ENCODE measurements at places on chromosomes 1 and 21.
A peak's percentile ranks its signal among the peaks of the same experiment; 100 is the strongest.

DNA sequence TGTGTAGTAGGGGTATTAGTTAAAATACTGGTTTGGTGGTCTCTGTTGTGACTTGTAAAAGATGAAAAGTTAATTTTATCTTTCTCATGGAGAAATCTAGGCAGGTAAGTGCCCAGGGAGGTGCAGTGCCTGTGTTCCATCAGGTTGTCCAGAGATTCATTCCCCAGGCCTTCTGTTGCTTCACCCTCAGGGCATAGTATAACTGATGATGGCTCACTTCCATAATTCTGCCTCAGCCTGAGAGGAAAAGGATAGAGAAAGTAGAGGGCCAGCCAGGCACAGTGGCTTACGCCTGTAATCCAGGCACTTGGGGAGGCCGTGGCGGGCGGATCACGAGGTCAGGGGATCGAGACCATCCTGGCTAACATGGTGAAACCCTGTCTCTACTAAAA, 153.9 kb downstream of the FMN2 start:
- DNase-seq: no peak

GRCh38 chr1:116567790-116568661, 2.8 kb downstream of the CD58 start:
- DNase-seq: no peak

GRCh38 chr1:245972476-245972875, 534.6 kb downstream of the SMYD3 start:
- no peak for DNase-seq

- DNase-seq: no peak
Observed at GRCh38 chr21:31974454-31974985, 101.7 kb downstream of the HUNK start.

DNA sequence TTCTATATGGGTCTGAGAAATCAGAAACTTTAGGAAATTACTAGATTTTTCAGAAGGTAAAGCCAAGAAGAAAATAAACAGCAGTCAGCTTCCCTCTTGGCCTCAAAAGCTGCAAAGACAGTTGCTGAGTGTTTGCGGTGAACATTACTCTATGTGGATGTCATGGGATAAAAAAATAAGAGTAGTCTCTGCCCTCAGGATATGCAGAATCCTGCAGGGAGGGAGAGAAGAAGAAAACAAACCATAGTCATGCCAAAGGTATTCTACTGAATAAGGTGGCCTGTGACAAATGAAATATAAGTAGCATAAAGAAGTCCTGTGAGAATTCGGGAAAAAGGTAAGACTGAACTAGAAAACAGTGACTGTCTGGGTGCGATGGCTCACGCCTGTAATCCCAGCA, 19.0 kb downstream of the YARS1 start:
- no peak for DNase-seq

DNA sequence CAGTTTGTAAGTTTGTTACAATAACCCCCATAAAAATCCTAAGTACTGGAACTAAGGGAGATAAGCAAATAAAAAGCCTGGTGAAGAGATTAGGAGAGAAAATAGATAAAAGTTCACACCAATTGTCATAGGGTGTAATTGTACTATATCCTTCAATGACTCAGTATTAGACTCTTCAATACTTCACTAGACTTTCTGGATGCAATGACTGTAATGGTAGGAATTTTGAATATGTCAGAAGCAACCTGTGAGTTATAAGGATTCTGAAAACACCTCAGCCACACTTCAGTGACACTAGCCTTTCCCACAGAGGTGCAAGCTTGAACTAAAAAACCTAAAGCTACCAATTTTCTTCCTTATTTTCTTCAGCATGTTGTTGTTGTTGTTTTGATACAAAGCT, 147.9 kb downstream of the PTGER3 start:
- no peak for DNase-seq

DNA sequence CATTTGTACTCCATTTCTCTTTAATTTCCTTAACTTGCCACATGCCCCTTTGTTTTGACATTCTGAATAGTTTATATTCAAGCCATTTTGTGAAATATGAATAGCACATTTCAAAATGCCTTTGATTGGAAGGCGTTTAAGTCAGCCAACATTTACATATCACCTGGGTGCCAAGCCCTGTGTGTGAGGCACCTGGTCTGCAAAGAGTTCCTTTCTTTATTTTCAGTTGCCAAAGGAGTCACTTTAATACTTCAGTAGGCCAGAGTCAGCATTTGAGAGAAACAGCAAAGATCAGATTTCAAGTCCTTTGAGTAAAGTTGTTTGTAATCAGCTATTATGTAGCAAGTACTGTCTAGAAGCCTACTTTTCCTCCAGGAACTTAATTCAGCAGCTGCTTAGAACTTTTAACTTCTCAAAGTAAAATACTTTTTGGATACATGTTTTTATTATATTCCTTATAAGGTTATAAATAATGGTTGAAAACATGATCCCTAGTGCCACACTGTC, 70.8 kb downstream of the DTL start:
- DNase-seq: no peak

DNA sequence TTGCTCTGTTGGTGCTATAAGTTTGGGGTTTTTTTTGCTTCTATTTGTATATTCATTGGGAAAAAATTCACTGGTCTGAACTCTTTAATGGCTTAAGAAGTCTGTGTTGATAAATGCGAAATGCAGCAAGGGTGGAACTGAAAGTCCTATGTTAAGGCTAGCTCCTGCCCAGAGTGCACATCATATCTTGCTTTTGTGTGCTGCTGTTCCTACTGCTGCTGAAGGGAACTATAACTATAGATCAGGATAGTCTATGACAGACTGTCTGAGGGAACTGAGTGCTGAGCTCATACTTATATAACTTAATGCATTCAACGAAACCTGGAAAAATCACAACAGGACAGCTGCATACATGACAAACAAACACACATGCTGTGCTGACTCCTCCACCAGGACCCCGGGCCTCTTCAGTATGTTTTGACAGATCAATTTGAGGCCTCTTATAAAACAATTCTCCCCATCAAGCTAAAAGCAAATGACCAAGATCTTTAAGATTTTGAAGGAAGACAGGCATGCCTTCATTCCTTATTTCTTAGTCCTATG, 1031.5 kb upstream of the ADGRL2 start:
- DNase-seq: no peak

DNA sequence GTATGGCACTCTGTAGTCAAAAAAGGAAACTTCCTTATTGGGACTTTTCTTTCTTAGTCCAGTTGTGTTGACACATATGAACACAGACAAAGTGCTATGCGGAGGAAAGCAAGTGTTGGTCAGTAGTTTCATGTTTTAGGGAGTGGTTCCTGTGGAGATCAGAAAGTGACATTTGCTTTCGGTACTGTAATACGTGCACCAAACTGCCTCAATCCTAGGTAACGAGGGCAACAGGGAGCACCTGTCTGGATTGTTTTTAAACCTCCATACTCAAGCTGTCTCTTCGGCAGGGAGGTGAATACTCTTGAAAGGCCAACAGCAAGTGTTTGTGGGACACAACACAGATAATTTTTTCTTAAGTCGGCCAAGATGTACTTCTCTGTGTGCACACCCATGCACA, 9.1 kb downstream of the RHOU start:
- DNase-seq: no peak

GRCh38 chr1:227152525-227152924, 165.8 kb downstream of the CDC42BPA start:
- DNase-seq: no peak

GRCh38 chr1:33335020-33335419, 14.1 kb upstream of the A3GALT2 start:
- DNase-seq: peak; percentile 32

DNA sequence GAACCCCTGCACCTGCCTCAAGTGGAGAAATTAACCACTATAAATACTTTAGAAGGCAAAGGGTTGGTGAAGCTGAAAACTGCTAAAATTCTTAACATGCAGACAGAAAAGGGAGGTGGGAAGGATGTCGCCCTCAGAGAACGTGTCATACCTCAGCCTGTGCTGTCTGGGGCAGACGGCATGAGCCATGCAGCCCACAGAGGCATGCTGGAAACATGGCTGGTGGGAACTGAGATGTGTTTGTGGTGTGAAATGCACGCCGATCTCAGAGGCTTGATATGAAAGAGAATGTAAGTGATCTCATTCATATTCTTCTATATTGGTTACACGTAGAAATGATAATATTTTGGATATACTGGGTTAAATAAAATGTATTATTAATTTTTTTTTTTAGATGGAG, 16.3 kb downstream of the AGPAT3 start:
- DNase-seq: no peak

DNA sequence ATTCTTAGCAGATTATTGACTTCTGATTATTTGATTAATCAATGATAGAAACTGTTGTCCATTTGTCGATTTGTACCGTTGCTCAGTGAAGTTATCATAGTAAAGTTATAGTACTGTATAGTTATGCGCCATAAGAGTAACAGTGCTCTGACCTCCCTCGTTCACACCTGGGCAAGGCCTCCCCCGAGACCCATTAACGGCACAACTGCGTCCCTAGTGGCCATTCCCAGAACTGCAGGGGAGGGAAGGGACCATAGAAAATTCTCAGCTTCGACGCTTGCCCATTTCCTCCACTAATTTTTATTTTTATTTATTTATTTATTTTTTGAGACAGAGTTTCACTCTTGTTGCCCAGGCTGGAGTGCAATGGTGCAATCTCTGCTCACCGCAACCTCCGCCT, 334.4 kb downstream of the DSCAM start:
- no peak for DNase-seq

- no peak for DNase-seq
Observed at GRCh38 chr1:220217383-220217988, 54.8 kb downstream of the RAB3GAP2 start.

DNA sequence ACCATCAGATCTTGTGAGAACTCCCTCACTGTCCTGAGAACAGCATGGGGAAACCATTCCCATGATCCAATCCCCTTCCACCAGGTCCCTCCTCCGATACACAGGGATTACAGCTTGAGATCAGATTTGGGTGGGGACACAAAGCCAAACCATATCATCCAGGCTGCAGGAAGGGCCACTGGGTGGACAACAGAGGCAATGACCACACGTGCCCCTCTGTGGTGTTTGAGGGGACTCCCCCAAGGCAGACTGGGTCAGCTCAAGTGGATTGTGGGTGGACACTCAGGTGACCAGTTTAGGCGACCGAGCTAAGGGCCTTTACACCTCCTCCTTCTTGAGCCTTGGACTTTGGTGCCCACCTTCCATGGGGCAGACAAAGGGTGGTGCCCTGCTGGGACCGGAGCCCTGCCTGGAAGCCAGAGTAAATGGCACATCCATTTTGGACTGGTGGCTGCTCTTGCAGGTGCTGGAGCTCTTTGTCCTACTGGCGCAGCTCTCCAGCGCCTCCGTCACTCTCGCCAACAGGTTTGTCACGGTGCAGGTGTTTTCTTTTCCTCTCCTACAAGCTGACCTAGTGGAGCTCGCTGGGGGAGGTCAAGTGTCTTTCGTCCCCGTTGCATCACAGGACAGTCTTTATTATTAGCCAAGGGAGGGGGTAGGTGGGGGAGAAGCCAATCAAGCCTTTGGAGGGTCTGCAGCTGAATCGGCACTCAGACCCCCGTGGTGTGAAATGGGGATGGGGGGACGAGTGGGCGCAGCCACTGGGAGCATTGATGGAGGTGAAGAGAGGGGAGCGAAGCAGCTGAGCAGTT, 37.6 kb downstream of the CRYAA start:
- DNase-seq: no peak

DNA sequence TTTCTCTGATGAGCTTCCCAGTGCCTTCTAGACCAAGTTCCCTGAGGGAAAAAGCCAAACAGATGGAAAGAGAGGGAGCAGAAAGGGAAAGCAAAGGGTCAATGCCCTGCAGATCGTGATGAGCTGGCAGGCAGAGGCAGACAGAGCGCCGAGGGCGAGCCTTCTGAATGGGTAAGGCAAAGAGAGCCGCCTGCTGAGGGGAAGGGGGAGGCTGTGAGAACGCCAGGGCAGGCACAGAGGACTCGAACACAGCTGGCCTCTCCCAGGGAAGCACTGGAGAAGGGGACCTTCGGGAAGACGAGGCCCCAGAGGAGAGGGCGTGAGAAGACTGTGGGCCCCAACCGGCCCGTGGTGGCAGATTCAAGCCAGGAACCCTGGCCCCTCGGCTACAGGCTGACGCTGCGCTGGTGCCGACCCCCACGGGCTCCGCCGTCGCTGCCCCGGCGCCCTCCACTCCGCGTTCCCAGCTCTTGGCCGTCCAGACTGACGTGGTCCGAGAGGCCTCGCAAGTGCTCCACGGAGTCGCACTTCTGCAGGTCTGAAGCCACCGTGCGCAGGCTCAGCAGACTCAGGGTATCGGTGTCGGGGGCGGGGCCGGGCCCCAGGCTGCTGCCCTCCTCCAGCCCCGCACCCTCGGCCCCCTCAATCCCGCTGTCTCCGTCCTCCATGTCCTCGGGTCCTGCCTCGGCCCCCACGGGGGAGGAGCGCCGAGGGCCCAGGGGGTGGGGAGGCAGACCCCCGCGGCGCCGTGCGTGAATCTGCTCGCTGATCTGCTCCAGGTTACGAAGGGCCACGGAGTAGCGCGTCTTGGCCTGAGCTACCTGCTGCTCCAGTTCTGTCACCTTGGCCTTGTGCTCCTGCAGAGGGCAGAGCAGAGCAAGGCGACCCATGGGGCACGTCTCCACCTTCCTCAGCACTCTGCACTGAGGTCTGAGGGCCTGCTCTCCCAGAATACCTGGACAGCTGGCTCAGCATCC, 13.9 kb downstream of the SH3BP5L start:
- no peak for DNase-seq

DNA sequence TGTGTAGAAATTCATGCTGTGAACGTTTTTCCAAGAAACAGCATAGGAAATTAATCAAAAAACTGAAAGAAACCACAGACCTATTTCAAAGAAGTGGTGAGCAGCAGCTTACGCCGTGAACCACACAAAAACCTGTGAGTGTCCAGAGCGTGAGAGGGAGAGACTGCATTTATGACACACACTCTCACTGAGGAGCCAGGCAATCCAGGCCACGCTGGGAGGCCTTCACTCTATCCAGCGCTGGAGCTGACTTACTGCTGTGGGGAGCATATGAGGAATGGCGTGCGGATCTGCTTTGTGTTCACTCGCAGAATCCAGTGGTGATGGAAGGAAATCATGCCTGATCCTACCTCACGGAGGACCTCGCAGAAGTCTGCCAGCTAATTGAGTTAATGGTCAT, 12.7 kb downstream of the ADAMTS1 start:
- DNase-seq: no peak

- no peak for DNase-seq
Observed at GRCh38 chr21:35482933-35483662, 434.0 kb upstream of the RUNX1 start.

GRCh38 chr1:157363660-157364140, 188.6 kb downstream of the FCRL5 start:
- peak; percentile 36 for DNase-seq

- no peak for DNase-seq
Observed at GRCh38 chr1:55552636-55553035, 337.5 kb upstream of the USP24 start.

DNA sequence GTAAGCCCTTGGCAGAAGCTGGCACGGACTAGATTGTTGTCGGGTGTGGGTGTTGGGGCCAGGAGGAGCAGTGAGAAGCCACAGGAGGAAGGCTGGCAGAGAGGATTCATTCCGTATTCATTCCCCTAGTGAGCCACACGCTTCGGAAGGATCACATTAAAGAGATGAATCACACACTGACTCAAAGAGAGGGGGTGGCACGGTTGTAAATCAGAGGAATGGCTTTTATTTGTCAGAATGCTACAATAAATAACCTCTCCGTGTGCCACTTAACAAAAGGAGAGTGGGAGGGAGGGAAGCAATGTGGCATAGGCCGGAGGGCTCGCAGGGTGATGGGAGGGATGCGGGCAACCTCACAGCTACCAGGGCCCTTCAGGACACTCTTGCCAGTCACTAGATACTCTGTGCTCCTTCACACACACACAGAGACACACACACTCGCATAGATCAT, 135.5 kb downstream of the HIVEP3 start:
- peak; percentile 85 for DNase-seq
